ENCODE measurements at places on chromosomes 5 and 9.

GRCh38 chr9:130990978-130991777 is 17.8 kb upstream of the LAMC3 start:
- no peak for DNase-seq

- no peak for DNase-seq
Measured at GRCh38 chr5:153987301-153987700, 51.4 kb downstream of the FAM114A2 start.

- no peak for DNase-seq
Measured at GRCh38 chr9:89530726-89531125, 32.8 kb upstream of the SEMA4D start.

DNA sequence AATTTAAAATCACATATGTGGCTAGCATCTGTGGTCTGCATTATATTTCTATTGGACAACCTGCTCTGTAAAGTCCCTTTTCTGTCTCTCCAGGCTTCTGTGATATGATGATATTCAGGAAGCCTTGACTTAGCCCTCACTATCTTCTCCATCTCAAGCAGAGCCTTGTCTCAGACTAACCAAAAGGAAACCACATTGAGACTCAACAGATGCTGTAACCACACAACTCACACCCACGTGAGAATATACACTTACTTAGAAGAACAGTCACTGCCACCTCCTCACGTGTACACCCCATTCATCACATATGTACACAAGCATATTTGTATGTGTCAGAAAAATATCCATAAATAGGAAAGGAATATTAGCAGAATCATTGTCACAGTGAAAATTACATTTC is 33.6 kb downstream of the HTR4 start:
- no peak for DNase-seq

DNA sequence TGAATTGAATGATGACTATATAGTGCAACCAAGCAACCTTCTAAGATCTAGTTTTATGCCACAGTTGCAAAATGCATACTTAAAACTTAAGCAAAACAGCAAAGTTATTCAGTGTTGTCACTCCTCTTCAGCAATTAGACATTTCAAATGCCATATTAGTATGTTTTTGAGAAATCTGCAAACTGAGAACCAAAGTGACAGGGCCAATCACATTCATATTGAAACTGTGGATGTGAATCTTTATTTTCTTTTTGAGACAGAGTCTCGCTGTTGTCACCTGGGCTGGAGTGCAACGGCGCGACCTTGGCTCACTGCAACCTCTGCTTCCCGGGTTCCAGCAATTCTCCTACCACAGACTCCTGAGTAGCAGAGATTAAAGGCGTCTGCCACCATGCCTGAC is 249.2 kb upstream of the EFNA5 start:
- DNase-seq = no peak

DNA sequence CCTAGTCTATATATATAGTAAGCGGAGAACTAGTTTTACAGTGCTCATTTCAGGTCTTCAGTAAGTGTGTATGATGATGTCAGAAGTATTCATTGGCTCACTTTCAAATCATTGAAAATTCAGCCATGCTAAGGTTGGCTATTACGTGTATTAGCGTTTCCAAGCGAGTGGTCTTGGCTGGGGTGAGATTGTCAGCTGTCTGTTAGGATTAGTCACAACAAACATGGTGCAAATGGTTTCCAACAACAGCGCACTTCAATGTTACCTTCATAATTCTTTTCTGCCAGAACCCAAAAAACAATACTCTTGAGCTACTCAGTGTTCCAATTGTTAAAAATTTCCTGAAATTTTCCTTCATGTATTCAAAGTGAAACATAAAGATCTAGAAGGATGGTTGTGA is 283.0 kb downstream of the AOPEP start:
- no peak for DNase-seq

DNA sequence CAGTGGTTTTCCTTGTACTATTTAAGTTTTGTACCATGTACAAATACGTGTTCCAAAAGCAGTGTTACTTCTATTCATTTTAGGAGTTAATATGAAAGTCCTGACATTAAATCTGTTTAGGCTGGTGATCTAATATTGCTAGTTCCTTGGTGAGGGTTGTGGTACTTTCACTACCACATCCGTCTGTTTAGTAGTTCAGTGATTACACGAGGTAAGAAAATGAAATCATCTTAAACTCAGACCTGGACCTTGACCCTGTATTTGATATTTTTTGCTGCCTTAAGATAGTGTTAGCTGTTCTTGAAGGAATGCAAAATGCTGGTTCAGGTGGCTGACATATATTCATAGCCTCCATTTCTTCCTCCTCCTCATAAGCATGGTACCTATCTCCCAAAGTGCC is 50.3 kb downstream of the MTAP start:
- no peak for DNase-seq

GRCh38 chr9:135287627-135288026 is 192.0 kb upstream of the PPP1R26 start:
- DNase-seq = no peak

DNA sequence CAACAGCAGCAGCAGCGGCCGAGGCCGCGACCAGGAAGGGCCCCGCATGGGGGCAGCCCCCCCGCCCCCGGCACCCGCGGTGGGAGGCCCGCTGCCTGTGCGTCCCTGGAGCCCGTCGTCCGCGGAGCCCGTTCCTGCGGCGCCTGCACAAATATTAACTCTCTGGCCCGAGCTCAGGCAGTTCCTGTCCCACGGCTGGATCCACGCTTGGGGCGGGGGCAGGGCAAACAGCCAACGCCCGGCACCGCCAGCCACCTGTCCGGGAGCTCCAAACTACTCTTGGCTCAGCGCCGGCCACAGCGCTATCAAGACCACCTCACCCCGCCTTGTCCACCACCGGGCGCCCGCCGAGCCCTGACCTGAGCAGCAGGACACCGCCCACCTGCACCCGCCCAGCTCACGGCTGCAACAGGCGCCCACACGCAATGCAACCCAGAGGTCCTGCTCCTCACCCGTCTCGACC is at the start of gene LRRC26:
LRRC26 (minus strand) TSS at position 156 of the 463 bp plus-strand sequence; CDS start at position 48, 108 bp downstream.
- no peak for DNase-seq

DNA sequence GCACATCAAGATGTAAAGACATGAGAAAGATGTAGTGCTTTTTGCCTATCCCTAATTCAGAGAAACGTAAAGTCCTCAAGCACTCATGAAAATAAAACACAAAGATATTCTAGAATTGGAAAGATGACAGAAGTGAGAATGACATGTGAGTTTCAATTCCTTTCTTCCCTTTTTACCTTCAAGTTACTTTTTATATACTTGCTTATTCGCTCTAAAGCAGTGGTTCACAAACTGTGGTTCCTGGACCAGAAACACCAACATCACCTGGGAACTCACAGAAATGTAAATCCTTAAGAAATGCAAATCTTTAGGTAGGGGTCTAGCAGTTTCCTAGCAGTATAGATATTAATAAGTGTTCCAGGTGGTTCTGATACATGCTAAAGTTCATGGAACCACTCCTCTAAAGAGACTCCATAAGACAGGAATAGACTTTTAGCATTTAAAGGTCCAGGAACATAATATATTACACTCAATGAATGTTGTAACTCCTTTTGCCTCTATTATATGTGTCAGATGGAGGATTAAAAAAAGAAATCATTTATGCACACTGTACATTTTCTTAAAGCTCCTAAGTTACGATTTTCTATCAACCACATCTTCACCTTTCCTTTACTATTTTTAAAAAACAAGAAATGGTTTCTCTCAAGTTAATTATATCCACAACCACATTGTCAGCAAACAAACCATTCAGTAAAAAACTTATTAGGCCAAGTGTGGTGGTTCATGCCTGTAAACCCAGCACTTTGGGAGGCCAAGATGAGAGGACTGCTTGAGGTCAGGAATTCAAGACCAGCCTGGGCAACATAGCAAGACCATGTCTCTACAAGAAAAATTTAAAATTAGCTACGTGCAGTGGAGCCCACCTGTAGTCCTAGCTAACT is 39.9 kb downstream of the ERP44 start:
- DNase-seq = no peak

GRCh38 chr9:104895572-104895971 is 32.4 kb downstream of the ABCA1 start:
- DNase-seq = no peak

- no peak for DNase-seq
Measured at GRCh38 chr5:41656597-41656996, 146.2 kb upstream of the PLCXD3 start.

- no peak for DNase-seq
Measured at GRCh38 chr5:172285226-172286143, 1.9 kb upstream of the UBTD2 start.

- no peak for DNase-seq
Measured at GRCh38 chr9:133779516-133780403, 41.6 kb upstream of the SARDH start.

DNA sequence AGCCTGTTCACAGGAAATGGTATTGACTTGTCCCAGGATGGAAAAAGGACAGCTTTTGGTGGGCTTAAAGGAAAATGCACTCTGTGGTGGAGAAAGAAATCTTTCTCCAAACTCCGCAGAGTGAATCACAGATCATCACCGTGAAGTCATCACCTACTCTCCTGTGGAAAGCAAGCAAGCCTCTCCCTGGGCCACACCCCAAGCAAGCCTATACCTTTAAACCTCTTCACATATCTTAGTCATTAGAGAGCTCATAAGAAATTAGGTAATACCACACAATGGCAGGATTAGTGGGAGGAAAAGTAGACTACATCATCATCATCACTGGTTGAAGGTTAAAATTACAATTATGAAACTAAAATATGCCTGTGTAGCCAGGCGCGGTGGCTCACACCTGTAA is 23.2 kb downstream of the TLE1 start:
- DNase-seq = no peak

GRCh38 chr9:133406480-133407307 is 11.1 kb downstream of the REXO4 start:
- DNase-seq = peak; percentile 50

- DNase-seq = no peak
Measured at GRCh38 chr5:113190347-113190746, 213.7 kb downstream of the DCP2 start.

GRCh38 chr5:162407614-162408013 is 340.0 kb downstream of the GABRG2 start:
- no peak for DNase-seq

- DNase-seq = no peak
Measured at GRCh38 chr5:139690803-139691629, 42.9 kb downstream of the CXXC5 start.

DNA sequence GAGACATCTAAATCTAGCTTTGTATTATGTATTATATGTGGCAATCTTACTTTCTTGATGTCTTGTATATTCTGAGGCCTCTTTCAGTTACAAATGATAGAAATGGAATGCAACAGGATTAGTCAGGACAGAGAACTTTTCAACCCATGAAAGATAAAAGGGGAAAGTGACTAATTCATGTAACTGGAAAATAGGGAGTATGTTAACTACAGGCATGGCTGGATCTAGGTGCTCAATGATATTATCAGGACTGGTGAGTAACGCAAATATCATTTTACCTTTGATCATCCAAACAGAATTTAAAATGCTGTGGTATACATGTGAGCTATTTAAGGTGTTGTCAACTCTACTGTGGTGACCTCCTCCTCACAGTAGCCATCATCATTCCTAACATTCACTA is 215.7 kb upstream of the GLRA1 start:
- no peak for DNase-seq

DNA sequence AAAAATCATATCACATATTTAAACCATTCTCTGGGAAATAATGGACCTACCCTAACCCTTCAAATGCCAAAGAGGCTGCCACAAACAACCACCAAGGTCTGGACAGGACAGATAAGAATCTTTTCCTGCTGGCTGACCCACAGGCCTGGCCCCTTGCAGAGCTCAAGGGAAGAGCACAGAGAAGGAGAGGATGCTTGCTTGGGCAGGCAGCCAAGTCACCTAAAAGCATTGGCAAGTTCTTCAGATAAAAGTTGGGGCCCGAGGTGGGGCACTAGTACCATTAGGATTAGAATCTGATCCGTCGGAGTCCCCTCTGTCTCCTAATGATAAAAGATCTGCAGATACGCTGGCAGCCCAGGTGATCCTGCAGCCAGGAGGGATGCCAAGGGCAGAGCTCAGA is 176.6 kb downstream of the GABBR2 start:
- DNase-seq = no peak

DNA sequence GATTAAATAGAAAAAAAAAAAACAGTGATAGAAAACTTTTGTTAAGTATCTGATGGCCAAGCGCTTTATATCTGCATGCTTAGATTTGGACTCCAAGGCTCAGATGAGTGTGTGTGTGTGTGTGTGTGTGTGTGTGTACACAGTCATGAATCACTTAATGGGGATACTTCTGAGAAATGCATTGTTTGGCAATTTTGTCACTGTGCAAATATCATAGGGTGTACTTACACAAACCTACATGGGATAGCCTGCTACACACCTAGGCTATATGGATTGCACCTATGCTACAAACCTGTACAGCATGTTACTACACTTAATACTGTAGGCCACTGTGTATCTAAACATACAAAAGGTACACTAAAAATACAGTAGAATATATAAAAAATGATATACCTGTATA is 635.6 kb upstream of the NUDT12 start:
- DNase-seq = no peak

- no peak for DNase-seq
Measured at GRCh38 chr5:111733571-111733970, 23.4 kb downstream of the NREP start.

- DNase-seq = no peak
Measured at GRCh38 chr5:106907979-106908378, 762.8 kb downstream of the EFNA5 start.

GRCh38 chr9:100602342-100602801 is 24.5 kb downstream of the CAVIN4 start:
- DNase-seq = no peak
